ENCODE measurements at places on chromosomes 6 and 20. TPM values are rescaled to one million over a fixed set of nuclear protein-coding genes. Genes with fewer than 3 reads are reported as not detected.

- no peak overlapping the region for H3K4me3 ChIP-seq
- no peak for DNase-seq
- H3K4me1 ChIP-seq: no peaks in the 10 kb centered on the region
- no peak overlapping the region for H3K27ac ChIP-seq
- no peaks in the 10 kb centered on the region for H3K36me3 ChIP-seq
These were observed 76.2 kb downstream of the CDH26 start for GRCh38 chr20:60034231-60035110.

GRCh38 chr6:72849346-72849745 lies 227.5 kb downstream of the KCNQ5 start:
- no peaks in the 10 kb centered on the region for H3K27me3 ChIP-seq
- H3K4me3 ChIP-seq: no peak overlapping the region
- H3K36me3 ChIP-seq: no peaks in the 10 kb centered on the region
- H3K27ac ChIP-seq: no peak overlapping the region
- no peak for DNase-seq
- no peaks in the 10 kb centered on the region for H3K4me1 ChIP-seq

The BMP2 gene
- total RNA-seq: not detected

DNA sequence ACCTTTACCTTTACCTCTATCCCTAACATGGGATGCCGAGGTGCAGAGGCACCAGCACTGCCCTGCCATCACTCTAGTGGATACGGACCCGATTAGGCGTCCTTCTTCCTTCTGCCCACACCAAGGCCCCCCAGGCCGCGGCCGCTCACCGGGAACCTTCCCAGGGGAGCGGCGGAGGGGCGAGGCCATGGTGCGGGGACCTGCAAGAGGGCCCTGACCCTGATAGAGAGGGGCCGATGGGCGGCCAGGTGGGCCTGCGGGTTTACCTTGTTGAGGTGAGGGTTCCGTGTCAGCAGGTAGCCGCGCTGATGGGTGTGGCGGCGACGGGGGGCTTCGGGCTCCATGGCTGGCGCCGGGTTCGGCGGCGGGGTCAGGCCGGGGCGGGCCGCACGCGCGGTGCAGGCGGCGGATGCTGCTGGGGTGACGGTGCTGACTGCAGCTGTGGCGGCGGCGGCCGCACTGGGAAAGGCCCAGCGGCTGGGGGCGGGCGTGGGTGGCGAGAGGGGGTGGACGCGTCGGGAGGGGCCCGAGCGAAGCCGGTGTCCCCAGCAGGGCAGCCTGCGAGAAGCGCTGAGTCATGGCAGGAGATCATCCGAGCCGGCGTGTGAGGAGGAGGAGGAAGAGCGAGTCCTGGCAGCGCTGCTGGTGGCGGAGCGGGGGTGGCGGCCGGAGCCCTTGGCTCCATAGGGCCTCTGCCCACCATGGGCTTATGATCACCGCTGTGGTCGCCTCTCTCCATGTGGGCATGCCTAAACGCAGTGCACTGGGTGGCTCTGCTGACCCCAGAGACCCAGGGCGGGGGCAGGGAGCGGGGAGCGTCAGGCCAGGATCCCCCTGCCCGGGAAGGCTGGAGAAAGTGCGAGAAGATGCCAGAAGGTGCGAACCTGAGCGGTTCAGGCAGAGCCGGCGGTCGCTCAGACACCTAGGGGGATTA lies at the start of gene ME1:
Gene ME1, minus strand, starts transcription at position 441 of the 934 bp plus-strand sequence. Its CDS starts 97 bp downstream, at position 344.
- no peak within 1 kb of the TSS for H3K27ac ChIP-seq
- no peaks in the 10 kb centered on the region for H3K36me3 ChIP-seq
- peaks cover 3% of the 10 kb centered on the region for H3K4me1 ChIP-seq
- peak; percentile 45 for DNase-seq

DNA sequence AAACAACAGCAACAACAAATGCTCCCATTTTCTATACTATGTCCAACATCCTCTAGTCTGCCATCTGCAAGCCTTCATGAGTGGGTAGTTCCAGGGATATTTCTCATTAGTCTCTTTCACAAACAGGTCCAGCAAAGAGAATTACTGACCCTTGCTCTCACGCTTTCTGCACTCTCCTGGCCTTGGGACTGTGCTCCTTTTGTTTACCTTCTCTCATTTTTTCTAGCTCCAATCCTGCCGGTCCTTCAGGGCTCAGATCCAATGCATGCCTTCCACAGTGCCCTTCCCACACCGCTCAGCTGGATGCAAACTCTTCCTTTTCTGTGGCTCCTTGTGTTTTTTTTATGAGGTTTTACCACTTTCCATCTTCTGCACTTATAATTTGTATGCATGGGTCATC lies 47.2 kb downstream of the ADTRP start:
- H3K4me1 ChIP-seq: peaks cover 32% of the 10 kb centered on the region
- no peak overlapping the region for H3K27ac ChIP-seq
- peaks cover 1% of the 10 kb centered on the region for H3K36me3 ChIP-seq

- H3K27ac ChIP-seq: no peak overlapping the region
- H3K36me3 ChIP-seq: no peaks in the 10 kb centered on the region
- peaks cover 5% of the 10 kb centered on the region for H3K27me3 ChIP-seq
- peaks cover 4% of the 10 kb centered on the region for H3K4me1 ChIP-seq
- no peak for DNase-seq
These were observed 282.5 kb downstream of the ESR1 start for GRCh38 chr6:152089992-152090391.

The POM121L2 gene
- total RNA-seq: not detected

- no peaks in the 10 kb centered on the region for H3K4me1 ChIP-seq
- peaks cover 72% of the 10 kb centered on the region for H3K27me3 ChIP-seq
- DNase-seq: no peak
- H3K4me3 ChIP-seq: no peak overlapping the region
- H3K27ac ChIP-seq: no peak overlapping the region
- no peaks in the 10 kb centered on the region for H3K36me3 ChIP-seq
These were observed 69.6 kb downstream of the GNAS-AS1 start for GRCh38 chr20:58781138-58781537.

- no peak overlapping the region for H3K4me3 ChIP-seq
- no peaks in the 10 kb centered on the region for H3K27me3 ChIP-seq
- no peak for DNase-seq
- no peaks in the 10 kb centered on the region for H3K36me3 ChIP-seq
- H3K27ac ChIP-seq: no peak overlapping the region
- no peaks in the 10 kb centered on the region for H3K4me1 ChIP-seq
These were observed 168.4 kb downstream of the EYS start for GRCh38 chr6:65538644-65539043.

- peaks cover 3% of the 10 kb centered on the region for H3K27me3 ChIP-seq
- DNase-seq: no peak
- H3K4me1 ChIP-seq: peaks cover 7% of the 10 kb centered on the region
- no peak overlapping the region for H3K4me3 ChIP-seq
- H3K36me3 ChIP-seq: no peaks in the 10 kb centered on the region
- no peak overlapping the region for H3K27ac ChIP-seq
These were observed 53.7 kb upstream of the TMX4 start for GRCh38 chr20:8073024-8073832.

DNA sequence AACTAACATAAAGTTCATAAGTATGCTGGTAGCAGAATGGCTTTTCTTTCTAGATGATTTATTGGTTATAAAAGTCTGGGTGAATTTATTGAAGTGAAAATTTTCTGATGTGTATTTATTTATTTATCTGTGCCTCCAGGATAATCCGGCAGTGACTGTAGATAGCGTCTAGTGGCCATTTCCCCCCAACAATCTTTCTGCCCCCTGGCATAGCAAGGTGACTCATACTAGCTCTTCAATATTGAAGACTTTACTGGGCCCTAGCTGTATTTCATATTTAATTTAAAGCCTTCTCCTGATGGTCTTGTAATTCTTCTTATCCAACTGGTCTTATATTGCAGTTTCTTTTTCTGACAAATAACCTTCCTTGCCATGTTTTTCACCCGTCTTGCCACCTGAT lies 154.1 kb upstream of the SGK1 start:
- no peaks in the 10 kb centered on the region for H3K36me3 ChIP-seq
- no peak overlapping the region for H3K4me3 ChIP-seq
- DNase-seq: no peak
- H3K27ac ChIP-seq: no peak overlapping the region

- H3K27me3 ChIP-seq: no peaks in the 10 kb centered on the region
- DNase-seq: peak; percentile 64
- peaks cover 8% of the 10 kb centered on the region for H3K36me3 ChIP-seq
- peak within 1 kb of the TSS; percentile 94 for H3K27ac ChIP-seq
- H3K4me3 ChIP-seq: peak within 1 kb of the TSS; percentile 86
These were observed at the start of gene PHF10 for GRCh38 chr6:169724494-169725124. Gene PHF10 (minus strand): TSS chr6:169724500. CDS start chr6:169723931, 569 bp downstream.

GRCh38 chr6:18245079-18245478 lies 19.3 kb downstream of the DEK start:
- no peak for DNase-seq
- no peak overlapping the region for H3K4me3 ChIP-seq
- peak overlapping the region; percentile 17 for H3K27ac ChIP-seq
- H3K27me3 ChIP-seq: no peaks in the 10 kb centered on the region
- H3K36me3 ChIP-seq: peaks cover 90% of the 10 kb centered on the region
- peaks cover 63% of the 10 kb centered on the region for H3K4me1 ChIP-seq
